ENCODE measurements at places on chromosomes 5 and 9.

- DNase-seq: peak; percentile 36
Observed at GRCh38 chr5:140322751-140323731, 20.1 kb upstream of the PFDN1 start.

GRCh38 chr5:65832603-65833228, 93.7 kb upstream of the ERBIN start:
- DNase-seq: no peak

- no peak for DNase-seq
Observed at GRCh38 chr5:64826541-64826940, 57.8 kb downstream of the CWC27 start.

DNA sequence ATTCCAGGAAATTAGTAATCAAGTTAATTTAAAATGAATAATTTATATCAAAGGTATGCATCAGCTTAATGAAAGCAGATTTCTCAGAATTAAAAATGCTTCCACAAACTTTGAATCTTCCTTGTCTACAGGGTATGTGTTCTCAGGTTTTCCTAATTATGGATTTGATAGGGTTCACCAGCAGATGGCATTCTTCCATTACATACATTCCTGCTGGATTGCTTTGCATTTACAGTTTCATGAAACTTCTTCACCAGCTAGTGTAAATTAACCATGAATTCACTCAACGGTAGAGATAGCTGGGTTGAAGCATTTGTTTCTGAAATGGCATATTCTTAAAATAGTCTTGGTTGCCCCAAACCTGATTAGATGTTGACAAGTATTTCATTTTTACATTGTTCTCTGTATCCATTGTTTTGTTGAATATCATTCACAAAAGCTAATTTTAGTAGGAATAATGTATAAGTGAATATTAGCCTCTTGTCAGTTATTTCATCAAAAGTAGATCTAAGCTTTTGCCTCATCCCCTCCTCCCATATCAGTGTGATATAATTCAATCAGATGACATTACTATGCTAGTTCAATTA, 68.7 kb upstream of the WDR41 start:
- DNase-seq: no peak

GRCh38 chr9:69093471-69094103, 58.0 kb downstream of the FXN start:
- no peak for DNase-seq

- no peak for DNase-seq
Observed at GRCh38 chr9:24698881-24699518, 153.3 kb upstream of the IZUMO3 start.

- no peak for DNase-seq
Observed at GRCh38 chr5:10464173-10464572, 22.5 kb downstream of the ROPN1L start.

- DNase-seq: no peak
Observed at GRCh38 chr5:131525805-131526204, 109.2 kb downstream of the RAPGEF6 start.

GRCh38 chr5:62649476-62650113, 71.0 kb downstream of the LRRC70 start:
- DNase-seq: no peak

GRCh38 chr9:22454016-22454415, 7.4 kb downstream of the DMRTA1 start:
- DNase-seq: no peak

DNA sequence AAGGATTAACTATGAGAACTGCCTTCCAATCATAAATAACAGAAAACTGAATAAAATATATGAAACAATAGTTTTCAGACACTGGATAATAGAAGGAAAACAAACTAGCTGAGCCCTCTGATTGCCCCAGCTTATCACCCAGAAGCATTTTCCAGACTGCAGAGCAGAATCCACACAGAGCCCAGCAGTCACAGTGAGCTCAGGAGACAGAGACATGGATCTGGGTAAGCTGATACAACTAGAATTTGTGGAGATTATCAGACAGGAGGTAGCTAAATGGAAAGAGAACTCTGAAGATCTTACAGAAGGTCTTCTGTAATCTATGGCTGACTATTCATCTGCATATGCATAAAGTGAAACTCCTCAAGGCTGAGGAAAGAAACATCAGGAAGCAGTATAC, 128.8 kb downstream of the NR2F1-AS1 start:
- DNase-seq: no peak

GRCh38 chr5:72539726-72540125, 32.5 kb upstream of the ZNF366 start:
- DNase-seq: no peak

All from Peyer's patch (tissue), 4 donors.